Fibroblast of the conjunctiva (primary cell): ENCODE measurements at places on chromosomes 3 and 15.

DNA sequence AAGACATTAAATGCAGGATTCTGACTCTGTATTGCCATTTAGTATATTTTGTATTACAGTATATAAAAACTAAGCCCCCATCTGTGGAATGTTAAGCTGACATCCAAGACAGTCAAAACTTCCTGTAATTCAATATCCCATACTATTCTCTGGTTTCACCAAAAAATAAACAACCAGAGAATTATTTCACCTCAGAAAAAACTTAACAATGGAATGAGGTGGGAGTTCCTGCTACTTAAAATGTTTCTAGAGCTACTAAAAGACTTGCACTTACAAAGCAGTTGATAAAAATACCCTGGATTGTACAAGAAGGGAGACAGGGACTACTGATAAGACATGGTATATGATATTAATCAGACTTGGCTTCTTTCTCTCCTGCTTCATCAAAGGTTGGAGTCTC, 8.3 kb downstream of the ARL13B start:
- DNase-seq = no peak

GRCh38 chr15:61951949-61952348, 108.3 kb downstream of the VPS13C start:
- no peak for DNase-seq

- no peak for DNase-seq
Measured at GRCh38 chr15:70679919-70680231, 83.5 kb downstream of the UACA start.

DNA sequence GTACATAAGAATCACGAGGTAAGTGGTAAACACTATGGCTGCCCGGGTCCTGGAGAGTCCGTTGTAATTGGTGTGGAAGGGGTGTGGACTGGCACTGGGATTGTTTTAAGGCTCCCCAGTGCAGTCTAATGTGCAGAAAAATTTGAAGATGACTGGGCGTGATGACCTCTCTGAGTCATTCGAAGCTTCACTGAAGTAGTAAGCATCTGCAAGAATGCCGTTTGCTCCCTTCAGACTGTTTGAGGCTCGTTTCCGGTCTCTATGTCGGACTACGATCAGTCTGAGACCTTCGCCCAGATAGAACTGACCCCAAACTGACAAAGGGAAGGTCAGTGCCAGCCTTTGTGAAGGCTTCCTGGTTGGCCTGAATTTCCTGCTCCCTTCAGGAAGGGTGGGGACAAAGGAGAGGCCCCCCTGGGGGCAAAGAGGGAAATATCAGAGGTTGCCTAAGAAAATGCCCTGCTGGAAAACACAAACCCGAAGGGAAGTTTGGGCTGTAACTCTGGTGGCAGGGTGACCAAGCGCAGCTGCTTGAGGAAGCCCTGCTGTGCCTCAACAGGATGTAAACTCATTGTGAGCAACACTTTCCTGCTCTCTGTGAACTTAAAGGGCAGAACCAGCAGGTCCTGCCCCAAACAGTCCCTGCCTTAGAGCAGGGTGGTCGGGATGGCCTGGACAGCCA, 34.6 kb downstream of the BTD start:
- DNase-seq = peak; percentile 90

GRCh38 chr3:71517271-71517791, 66.2 kb downstream of the FOXP1 start:
- no peak for DNase-seq

GRCh38 chr3:107514453-107514852, 8.3 kb upstream of the BBX start:
- no peak for DNase-seq

DNA sequence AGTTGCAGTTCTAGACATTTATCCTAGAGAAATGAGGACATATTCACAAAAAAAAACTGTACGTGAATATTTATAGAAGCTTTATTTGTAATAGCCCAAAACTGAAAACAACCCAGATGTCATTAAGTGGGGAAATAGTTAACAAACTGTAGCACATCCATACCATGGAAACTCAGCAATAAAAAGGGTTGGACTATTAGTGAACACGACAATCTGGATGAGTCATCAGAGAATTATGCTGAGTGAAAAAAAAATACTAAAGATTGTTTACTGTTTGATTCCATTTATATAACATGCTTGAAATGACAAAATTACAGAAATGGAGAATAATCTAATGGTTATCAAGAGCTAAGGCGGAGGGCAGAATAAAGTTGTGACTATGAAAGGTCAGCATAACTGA, 59.5 kb downstream of the CPA3 start:
- DNase-seq = peak; percentile 8

GRCh38 chr3:152470893-152471292, 202.2 kb downstream of the MBNL1 start:
- no peak for DNase-seq

- no peak for DNase-seq
Measured at GRCh38 chr3:30890907-30891306, 3.6 kb downstream of the GADL1 start.
